ENCODE measurements at places on chromosomes 11 and 22.

DNA sequence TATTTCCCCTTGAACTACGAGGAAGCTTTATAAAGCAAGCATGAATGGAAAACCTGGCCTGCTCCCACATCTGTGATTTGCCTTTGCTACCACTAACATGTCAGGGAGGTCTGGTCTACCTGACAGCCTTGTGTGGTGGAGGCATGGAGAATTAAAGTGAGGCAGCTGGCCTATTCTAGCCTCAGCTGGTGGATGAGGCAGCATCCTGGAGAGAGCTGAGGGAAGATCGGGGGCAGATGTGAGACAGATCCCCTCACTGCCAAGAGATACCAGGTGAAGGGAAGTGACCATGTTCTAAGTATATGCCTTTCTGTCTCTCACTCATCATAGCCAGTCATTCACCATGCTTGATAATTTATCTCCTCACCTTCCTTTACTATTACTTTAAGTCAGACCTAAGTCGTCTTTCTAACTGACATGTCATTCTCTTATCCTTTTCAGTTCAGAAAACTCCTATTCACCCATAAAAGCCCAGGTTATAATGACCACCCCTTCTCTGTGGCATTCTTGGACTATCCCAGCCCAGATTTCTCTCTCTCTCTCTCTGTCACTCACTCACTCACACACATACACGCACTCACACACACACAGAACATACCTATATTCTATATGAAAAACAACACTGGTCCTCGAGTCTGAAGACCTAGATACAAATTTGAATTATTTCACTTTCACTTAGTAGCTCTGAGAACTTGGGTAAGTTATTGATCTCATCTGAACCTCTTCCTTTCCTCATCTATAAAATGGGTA is 90.7 kb downstream of the CSNK2A3 start:
- DNase-seq: no peak

DNA sequence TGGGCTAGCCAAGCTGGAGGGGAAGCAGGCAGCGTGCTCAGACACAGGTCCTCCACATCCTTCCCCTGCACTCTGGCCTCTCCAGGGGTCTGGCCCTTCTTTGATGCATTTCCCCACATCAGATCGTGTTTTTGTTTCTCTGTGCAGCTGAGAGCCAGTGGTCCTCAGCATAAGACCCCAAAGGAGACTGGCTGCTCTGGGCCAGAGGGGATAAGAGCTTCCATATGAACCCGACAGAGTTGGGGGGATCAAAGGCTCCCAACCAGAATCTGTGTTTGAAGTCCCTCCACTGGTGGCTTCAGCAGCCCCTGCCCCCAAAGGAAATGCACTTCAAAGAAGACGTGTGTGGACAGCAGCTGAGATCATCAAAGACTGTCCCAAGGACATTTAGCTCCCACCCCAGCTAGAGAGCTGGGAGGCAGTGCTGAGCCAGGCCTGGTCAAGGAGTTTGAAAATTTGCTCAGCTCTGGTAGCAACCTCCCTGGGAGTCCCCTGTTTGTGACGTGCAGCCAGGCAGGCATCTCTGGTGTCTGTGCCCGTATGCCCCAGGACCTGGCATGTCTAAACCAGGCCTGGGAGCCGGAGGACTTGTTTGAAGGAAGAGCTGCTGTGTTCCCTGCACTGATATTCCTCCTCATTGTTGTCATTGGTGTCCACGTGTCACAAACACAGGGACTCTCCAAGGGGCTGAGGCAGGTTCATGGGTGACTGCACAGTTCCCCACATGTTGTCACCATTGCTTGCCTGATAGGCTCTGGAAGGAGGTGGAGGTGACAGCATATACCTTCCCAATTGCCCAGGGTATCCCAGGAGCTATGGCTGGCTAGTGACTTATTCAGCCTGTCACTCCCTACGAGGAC is 99.0 kb downstream of the AMOTL1 start:
- no peak for DNase-seq

DNA sequence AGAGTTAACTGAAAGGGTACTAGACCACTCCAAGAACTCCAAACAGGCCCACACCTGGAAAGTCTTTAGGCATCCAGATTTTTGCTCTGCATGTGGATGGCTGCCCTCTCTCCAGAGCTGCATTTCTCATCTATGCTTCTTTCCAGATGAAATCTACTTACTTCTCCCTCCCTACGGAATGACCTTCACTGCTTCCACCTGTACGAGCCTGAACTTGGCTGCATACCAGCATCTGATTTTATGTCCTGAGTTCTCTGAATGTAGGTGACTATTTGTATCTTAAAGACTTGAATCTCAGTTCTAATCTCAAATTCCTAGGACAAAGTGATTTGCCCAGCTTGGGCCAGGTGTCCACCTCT is 13.3 kb downstream of the CELF1 start:
- DNase-seq: no peak

DNA sequence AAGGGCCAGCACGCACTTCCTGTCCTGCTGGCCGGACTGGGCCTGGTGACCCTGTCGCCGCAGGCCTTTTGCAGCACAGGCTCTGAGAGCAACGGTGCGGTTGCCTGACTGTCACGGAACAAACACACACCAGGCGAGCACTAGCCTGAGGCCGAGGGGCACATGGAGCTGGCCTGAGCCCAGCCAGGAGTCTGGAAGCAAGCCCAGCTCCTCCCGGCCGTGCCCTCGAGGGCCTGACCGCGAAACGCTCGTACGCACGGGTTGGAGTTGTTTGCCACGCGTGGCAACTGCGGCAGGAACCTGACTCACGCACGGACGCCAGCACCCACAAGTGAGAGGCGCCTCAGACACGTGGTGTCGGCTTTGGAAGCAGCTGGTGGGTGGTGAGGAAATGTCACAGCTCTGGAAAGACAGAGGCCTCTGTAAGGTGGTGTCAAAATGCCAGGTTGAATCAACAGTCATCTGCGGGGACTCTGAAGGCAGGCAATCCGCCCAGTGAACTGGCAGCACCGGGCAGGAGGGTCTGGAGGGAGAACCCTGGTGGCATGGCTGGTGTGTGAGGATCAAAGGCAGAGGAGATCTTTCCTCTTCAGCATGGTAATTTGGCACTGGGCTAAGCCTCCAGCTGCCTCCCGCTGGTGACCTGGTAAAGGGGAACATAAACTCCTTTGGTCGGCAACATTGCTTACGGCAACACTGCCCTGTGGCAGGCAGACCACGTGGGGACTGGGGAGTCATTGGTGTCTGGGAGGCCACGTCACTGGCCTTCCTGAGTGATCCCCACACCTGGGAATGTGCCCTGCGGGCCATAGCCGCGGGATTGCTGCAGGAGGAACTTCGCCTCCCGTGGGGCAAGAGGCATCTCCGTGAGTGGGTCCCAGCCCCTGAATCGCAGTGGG is 15.3 kb upstream of the IL17REL start:
- DNase-seq: peak; percentile 60

GRCh38 chr11:132258875-132259274 is 888.5 kb downstream of the NTM start:
- DNase-seq: no peak

GRCh38 chr11:26335903-26336302 is 4.0 kb downstream of the ANO3 start:
- no peak for DNase-seq

DNA sequence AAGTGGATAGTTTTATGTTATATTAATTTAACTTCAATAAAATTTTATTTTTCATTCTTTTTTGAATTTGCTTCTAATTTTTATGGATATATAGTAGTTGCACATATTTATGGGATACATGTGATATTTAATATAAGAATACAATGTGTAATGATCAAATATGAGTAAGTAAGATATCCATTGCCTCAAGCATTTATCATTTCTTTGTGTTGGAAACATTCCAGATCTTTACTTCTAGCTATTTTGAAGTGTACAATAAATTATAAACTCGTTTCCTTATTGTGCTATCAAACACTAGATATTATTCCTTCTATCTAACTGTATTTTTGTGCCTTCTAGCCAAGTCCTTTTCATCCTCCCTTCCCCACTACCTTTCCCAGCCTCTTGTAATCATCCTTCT is 17.0 kb downstream of the EXPH5 start:
- no peak for DNase-seq

- peak; percentile 66 for DNase-seq
Measured at GRCh38 chr11:103887001-103887658, 149.3 kb upstream of the DDI1 start.

GRCh38 chr11:923691-924405 is 1.8 kb upstream of the AP2A2 start:
- no peak for DNase-seq

DNA sequence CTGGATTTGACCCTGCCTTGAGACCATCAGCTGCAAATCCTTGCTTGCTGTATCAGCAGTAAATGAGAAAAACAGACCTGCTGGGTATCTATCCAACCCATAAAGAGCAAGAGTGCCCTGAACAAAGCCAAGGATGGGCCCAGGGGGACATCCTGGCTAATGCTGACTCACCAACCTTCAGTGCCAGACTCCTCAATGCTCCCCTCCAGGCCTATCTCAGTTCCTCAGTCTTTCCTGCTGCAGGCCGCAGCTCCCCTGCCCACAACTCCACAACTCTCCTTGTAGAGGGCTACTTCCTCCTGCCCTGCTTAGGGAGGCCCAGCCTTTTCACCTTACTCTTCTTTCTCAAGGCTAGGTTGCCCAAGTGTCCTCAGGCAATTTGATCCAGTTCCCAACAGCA is 2.6 kb downstream of the LAMTOR1 start:
- no peak for DNase-seq

DNA sequence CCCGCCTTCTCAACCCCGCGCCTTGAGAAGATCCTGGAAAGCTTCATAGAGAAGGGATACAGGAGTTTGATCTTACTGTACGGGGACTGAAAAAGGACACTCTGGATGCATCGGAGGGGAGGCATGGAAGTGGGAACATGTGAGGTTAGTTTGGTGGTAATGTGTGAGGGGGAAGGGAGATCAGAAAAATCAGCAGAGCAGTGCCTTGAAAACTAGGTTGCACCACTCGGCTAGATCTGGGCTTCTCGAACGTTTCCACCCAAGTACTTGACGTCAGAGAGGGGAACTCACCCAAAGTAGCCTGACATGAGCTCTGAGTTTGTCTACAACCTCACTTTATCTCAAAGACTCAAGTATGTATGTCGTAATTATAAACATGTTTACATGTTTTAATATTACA is 14.5 kb downstream of the USP35 start:
- no peak for DNase-seq

Measured in SJCRH30 (cell line).